EH (cell line): ENCODE measurements at places on chromosomes 1 and 21.
A peak's percentile ranks its signal among the peaks of the same experiment; 100 is the strongest.

- DNase-seq, result peak; percentile 24
Observed at GRCh38 chr1:86773341-86774288, 69.2 kb downstream of the SH3GLB1 start.

DNA sequence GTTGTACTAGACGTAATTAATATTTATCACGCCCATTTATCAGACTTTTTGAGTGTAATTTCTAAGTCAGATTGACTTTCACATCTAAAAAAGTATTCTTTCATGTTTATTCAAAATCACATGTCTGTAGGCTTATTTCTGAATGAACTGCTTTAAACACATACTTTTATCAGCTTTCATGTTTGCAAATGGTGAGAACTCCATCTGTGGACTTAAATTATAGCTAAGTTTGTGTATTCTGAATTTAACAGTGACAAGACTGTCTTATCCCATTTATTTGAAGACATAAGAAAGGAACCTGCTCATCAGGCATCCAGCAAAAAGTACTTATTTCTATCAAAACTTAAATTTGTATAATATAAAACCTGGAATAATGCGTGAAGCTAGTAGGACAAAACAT lies 69.3 kb downstream of the DENND1B start:
- DNase-seq, result no peak

DNA sequence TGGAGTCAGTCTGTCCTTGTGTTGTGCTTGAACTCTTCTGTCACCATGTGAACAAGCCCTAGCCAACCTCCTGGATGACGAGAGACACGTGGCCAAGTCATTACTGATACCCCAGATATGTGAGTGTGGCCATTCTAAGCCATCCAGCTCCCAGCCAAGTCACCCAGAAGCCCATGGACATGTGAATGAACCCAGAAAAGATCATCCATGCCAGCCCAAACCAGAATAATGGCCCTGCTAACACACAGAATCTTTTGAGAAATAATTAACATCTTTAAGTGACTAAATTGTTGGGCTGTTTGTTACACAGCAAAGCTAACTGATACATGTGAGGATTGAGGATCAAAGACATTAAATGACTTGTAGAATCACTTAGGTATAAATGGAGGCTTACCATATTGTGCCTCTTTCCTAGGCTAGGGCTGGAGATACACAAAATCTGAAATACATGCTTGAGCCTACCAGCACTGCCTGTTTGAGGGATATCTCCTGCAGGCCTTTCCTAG lies 38.2 kb downstream of the KANK4 start:
- no peak for DNase-seq

- DNase-seq, result peak; percentile 71
Observed at GRCh38 chr1:172581779-172582178, 48.8 kb downstream of the SUCO start.

DNA sequence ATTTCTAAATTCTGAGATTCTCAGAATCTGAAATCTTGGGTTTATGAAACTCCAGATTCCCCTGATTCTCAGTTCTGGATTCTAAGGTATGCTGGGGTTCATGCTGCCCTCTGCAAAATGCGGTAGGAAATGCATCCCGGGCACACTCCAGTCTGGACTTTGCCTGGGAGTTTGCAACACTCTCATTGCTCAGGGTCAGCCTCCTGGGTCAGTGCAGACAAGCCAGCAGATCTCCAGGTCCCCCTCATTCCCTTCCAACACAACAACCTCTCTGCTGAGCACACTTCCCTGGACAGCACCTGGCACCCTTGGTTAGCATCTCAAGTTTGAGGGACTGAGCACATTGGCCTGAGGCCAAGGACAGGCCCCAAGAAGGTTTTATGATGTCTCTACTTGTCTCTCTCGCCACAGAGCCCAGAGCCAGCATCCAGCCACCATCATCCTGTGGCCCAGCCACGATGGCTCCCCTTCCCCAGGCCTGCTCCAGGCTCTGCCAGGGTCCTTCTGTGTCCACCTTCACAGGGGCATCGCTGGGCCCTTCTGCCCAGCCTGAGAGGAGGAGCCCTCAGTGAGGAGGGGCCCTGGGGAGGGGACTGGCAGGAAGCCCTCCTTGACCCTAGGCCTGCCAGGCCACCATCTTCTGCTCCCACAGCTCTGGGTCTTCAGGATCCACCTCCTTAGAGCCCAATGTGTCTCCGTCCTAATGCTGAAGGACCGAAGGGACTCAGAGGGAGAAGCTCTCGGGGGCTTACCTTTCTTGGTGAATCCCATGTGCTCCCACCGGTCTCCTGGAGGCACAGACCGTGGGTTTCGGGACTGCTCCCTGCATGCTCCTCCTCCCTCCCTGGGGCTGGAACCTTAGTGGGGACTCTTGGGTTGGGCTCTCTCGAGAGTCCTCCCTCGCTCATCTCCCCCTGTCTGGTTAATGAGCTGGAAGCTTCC lies 550.7 kb downstream of the PTPRU start:
- no peak for DNase-seq
